ENCODE measurements at places on chromosomes 2 and 18.

GRCh38 chr2:157627594-157628476 is 829 bp downstream of the ACVR1C start:
- DNase-seq = no peak

DNA sequence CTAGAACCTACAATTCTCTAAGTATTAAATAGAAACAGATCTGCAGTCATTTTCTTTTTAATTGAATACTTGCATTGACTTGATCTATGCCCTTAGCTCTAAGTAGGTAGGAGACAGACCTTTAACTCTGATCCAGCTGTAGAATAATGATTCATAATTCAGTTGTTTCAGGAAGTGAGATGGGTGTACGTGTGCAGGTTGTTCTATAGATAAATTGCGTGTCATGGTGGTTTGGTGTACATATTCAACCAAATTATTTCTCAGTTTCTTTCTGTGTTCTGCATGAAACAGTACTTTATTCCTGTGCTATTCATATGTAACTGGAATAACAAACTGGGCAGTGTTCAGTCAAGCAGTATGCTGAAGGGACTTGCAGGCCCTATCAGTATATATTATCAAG is 34.3 kb upstream of the CD226 start:
- DNase-seq = no peak

DNA sequence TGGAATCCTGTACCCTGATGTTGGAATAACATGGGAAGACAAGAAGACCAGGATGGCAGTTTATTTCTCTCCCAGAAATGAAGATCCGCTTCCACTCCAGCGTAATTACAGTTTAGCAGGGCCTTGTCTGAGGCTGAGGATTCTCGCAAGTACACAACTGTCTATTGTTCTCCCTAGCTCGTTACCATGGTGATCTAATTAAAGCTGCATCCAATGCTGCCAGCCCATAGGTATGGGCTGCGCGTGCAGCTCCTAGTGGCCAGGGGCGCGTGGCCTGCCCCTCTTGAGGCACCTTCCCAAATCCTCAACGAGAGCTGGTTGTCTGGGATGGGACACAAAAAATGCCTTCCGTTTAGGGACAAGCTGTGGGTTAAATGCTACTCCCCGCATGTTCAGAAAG is 344.9 kb downstream of the CYRIA start:
- DNase-seq = no peak

DNA sequence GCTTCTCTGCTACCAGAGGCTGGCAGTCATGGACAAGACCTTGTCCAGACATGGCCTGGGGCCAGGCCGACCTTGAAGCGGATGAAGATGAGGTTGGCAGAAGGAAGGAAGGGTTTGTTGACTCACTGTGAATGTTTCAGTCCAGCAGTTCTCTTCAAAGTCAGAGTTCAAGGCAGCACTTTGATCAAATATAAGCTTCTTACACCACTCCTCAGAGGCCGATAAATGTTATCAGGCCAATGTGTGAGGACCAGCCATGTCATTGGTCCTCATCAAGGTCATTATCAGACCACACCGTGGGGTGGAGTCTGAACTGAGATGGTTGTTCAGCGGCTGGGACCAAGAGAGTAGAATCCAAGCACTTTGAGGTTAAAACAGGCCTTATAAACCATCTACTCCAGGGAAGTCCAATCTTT is 35.5 kb downstream of the QPCT start:
- no peak for DNase-seq

DNA sequence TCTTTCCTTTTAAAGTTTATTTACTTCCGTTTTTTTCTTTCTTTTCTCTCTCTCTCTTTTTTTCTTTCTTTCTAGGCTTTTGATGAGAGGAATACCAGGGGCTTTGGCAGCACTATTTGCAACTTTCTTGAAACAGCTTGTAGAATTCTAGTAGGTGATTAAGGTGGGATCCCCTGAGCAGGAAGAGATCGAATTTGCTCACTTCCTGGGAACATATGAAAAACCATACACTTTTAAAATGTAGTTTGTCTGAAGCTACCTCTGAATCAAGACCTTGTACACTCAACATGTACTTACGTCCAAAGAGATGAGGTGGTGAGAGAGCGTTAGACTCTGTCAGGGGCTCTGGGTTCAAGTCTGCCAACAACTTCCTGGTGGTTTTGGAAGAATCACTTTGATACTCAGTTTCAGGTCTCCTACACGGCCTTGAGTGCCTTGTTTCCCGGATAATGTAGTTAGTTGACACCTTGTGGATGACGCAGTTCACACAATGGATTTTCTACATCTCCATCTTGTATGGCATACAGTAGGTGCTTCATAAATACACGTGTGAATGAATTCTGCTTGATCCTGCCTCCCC is 229.1 kb downstream of the MYCN start:
- DNase-seq = no peak

GRCh38 chr2:65775839-65776238 is 343.4 kb upstream of the SPRED2 start:
- no peak for DNase-seq

DNA sequence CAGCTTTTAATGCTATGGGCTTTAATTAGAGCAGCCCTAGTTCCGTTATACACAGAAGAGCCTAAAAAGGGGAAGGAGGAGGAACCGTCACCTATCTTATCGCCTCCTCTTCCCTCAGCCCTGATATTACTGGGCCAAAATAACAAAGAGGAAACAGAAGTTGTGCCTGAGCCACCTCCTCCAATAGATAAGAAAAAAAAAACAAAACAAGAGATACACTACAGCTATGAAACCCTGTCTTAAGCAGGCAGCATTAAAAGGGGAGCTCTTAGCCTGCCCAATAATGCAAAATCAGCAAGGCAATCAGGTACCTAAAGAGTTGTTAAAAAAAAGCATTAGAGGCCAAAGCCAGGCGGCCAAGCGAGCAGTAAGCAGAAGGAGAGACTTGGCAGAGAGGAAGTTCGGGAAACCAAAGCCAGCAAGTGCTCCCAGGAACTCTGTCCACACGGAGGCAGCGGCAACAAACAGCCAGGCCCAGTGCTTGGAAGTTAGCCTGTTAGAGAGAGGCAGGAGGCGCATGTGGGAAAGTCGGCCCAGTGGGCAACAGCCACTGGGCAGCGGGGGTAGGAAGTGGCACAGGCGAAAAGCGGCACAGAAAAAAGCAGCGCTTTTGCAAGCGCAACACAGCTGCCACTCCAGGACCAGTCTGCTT is 41.8 kb upstream of the PDK1 start:
- DNase-seq = no peak

DNA sequence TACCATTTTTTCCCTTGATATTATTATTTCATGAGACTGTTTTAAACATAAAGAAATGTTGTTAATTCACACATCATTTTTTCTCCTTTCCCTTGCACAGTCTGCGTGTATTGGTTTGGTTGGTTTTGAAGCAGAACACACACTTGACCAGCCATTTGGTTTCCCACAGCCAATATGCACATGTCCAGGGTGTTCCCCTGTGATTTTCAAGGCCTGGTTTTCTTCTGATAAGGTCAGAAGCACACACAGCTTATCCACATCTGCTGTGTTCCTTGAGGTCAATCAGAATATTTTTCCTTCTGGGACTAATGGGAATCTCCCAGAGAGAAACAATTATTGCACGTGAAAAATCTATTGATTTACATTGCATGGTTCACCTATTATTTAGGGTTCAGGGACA is 103.2 kb upstream of the EFEMP1 start:
- no peak for DNase-seq

GRCh38 chr2:84778911-84779690 is 101.8 kb downstream of the TRABD2A start:
- DNase-seq = no peak

GRCh38 chr2:72104821-72105588 is 42.7 kb downstream of the CYP26B1 start:
- no peak for DNase-seq

- DNase-seq = no peak
Observed at GRCh38 chr2:44291281-44292248, 16.3 kb downstream of the SLC3A1 start.

GRCh38 chr2:53750041-53750768 is 17.4 kb upstream of the CHAC2 start:
- no peak for DNase-seq

DNA sequence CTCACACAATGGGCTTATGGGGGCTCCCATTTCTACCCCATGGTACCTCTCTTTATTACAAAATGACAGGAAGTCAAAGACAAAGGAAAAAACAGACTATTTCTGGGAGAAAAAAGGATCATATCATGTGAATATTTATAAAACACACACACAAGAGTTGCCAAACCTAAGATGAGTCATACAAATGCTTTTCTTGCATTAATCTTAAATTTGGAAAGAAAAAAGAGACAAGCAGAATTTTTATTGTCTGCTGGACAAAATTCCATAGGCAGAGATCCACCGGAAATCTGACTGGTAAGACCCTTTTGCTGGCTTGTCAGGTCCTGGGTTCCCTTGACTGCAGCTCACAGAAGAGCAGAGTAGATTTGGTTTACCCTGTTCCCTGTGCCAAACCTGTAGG is 1732.3 kb upstream of the PIK3C3 start:
- DNase-seq = no peak

DNA sequence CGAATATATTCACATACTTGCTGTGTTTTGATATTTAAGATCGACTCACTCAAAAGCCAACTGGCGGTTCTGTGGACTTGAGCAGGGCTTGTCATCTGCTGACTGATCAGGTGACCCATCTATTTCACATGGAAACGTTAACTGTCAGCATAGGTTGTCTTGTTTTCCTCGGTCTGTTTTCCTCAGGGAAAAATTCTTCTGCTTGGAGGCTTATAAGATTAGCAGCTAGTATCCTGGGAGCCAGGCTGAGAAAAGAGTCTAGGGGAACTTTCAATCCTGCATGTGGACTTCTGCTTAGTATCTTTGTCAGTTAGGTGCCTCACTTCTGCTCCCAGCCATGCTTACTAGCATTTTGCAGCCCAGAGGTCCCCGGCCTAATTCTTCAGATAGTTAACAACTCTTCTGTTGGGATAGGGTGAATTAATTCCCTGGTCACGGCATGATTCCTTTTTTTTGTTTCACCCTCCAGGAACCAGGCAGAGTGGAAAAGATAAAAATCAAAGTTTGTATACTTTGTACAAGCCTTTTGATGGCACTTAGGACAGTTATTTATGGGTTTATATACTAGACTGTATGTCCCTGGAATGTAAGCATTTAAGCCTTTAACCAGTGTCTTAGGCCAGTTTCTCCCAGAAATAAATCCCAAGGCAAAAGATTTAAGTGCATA is 226.0 kb downstream of the GULP1 start:
- DNase-seq = no peak

GRCh38 chr2:187168720-187169713 is 279.0 kb downstream of the CALCRL start:
- DNase-seq = no peak

GRCh38 chr2:233811732-233812131 is 33.6 kb downstream of the MROH2A start:
- no peak for DNase-seq

GRCh38 chr2:158815658-158816057 is 20.5 kb downstream of the DAPL1 start:
- DNase-seq = no peak

DNA sequence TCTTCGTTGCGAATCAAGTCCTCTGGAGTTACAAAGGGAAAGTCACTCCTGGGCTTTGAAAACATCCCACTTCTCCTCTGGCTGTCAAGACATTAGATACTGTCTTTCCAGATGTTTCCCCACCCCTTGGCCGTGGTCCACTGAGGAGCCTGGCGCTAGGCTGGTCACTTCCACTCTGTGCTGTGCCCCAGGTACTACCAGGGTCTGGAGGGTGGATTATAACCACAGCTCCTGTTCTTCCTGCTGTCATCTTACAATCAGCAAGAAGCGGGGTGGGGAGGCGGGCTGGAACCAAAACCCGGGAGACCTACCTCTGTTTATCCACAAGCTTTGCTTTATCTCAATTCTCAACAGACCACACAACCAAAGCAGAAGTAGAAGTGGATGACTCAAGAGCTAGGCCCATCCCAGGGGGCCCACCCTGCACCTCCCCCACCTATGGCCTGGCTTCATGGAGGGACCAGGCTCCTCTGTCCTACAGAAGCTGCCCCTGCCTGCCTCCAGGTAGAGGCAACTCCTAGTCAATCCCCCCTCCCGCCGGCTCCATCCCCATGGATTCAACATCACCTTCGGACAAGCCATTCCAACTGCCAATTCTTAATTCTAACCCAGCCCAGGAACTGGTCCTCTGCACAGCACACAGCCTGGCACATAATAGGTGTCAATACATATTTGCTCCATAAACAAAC is 17.8 kb downstream of the SMAD7 start:
- DNase-seq = no peak

DNA sequence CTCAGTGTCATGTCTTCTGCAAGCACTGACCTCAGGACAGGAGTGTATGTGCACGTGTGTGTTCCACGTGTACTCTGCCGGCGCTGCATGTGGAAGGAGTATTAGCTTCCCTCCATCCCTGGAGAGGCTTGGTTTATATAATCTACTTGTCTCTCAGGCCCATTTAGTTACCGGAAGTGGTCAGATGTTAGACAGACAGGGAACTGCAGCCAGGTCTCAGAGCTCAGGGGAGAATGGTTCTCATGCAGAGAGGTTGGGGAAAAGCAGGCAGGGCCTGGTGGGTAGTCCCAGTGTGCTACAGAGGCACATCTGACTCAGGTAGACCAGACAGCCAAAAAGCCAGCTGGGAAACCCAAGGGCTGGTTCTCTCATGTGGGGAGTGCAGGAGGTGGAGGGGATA is 167.9 kb downstream of the CTIF start:
- DNase-seq = no peak

DNA sequence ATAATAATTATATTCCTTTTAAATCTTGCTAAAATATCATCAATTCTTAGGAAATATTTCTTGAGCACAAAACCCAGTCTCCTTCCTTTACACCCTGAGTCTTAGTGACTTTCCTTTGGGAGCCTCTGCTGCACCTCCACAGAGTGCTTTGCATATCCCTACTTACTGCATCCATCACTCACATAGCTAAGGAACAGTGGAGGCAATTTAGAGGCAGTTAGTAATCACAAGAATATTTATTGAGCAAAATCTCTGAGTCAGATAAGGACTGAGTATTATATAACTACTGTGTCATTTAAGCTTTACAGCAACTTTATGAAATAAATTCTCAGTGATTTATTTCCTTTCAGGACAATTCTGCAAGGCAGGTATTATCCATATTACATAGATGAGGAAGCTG is 327.7 kb downstream of the TMX3 start:
- DNase-seq = no peak

DNA sequence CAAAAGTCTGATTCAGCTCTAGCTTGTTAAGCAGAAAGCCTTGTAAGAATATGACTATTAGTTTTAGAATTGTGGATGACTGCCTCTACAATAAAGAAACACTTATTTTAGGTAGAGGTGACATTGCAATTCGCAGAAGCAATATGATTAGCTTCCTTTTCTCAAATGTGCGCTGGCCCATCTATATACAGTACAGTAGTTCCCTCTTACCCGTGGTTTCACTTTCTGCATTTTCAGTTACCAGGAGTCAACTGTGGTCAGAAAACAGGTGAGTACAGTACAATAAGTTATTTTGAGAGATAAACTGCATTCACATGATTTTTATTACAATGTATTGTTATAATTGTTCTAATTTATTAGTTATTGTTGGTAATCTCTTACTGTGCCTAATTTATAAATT is 405.1 kb downstream of the GPD2 start:
- DNase-seq = no peak

- DNase-seq = no peak
Observed at GRCh38 chr2:20626698-20627513, 24.0 kb downstream of the HS1BP3 start.

GRCh38 chr2:182622231-182622630 is 93.8 kb upstream of the DNAJC10 start:
- DNase-seq = no peak

Data from thoracic aorta (tissue), 2 donors.